ENCODE measurements at places on chromosomes 7 and 10.
A peak's percentile ranks its signal among the peaks of the same experiment; 100 is the strongest.

GRCh38 chr7:112009081-112009480, 197.1 kb downstream of the DOCK4 start:
- no peak for DNase-seq

DNA sequence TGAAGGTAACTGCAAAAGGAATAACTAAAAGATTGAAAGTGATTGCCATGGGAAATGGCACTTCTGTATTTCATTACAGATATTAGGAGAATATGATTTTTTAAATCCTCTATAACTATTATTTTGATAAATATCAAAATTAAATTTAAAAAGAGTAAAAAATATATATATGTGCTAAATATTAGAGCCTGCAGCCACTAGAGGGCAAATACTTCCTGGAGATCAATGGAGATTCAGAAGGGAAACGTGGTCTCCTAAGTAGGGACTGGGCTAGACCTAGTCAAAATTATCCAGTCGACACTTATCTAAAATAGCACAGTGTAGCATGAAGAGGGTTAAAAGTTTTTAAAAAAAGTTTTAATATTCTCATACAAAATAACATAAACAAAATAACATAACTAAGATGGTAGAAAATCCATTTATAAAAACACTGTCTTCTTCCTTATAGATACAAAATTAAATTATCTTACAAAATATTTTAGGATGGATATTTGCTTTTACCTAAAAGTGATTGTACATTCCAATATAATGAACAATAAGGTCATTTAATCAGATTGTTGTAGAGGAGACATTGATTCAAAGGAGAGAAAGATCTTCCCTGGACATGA, 434.3 kb downstream of the MDFIC start:
- DNase-seq: peak; percentile 9

DNA sequence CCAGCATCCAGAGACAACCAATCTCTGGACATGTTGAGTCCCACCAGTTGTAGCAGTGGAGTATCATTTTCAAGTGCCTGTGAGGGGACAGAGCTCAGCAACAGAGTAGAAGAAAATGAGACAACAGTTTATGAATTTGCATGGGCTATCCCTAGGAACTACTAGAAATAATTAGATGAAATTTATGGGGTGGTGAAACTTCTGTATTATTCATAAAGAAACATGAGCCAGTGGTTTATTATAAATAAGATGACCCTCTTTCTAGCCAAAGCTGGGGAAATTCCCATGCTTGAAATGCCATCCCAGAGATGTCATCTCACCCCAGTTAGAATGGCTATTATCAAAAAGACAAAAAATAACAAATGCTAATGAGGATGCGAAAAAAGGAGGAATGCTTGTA, 55.1 kb upstream of the ITGB8 start:
- DNase-seq: no peak

GRCh38 chr10:126872768-126873167, 32.5 kb upstream of the DOCK1 start:
- DNase-seq: no peak

- DNase-seq: no peak
These were observed 265.4 kb upstream of the DGKB start for GRCh38 chr7:15167912-15168311.

DNA sequence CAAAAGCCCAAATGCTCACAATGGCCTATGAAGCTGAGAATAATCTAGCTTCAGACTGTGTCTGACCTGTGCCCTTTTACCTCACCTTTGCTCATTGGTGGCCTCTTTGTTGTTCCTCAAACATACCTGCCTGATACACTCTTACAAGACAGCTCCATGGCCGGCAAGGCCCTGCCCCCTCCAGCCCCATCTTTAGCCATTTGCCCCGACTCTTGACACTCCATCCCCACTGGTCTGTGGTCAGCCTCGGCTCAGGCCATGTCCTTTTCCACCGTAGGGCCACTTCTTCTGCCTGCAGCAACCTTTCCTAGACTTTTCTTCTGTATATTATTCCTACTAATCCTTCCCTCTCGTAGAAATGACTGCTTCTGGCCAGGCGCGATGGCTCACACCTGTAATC, 265.2 kb downstream of the RPS24 start:
- no peak for DNase-seq

DNA sequence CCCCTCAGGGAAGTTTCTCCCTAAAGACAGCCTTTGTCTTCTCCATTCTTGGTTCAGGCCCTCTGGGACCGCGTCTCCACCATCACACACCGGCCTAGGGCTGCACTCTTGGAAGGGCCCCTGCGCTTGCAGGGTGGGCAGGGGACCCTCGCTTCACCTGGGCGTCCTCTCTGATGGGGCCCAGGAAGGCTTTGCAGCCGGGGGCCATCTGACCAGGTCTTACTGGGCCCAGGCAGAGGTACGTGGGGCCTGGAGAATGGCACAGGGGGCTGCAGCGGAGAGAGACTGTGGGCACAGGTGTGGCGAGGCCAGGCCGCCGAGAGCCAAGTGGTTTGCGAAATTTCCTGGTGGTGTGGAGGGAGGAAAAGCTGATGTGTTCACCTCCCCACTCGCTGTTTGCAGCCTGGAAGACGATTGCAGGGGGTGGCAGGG, 44.4 kb downstream of the ALOX5 start:
- no peak for DNase-seq

GRCh38 chr10:96230527-96230926, 40.8 kb downstream of the BLNK start:
- DNase-seq: peak; percentile 27

- DNase-seq: no peak
These were observed 5.3 kb upstream of the MYOZ1 start for GRCh38 chr10:73646598-73647041.

DNA sequence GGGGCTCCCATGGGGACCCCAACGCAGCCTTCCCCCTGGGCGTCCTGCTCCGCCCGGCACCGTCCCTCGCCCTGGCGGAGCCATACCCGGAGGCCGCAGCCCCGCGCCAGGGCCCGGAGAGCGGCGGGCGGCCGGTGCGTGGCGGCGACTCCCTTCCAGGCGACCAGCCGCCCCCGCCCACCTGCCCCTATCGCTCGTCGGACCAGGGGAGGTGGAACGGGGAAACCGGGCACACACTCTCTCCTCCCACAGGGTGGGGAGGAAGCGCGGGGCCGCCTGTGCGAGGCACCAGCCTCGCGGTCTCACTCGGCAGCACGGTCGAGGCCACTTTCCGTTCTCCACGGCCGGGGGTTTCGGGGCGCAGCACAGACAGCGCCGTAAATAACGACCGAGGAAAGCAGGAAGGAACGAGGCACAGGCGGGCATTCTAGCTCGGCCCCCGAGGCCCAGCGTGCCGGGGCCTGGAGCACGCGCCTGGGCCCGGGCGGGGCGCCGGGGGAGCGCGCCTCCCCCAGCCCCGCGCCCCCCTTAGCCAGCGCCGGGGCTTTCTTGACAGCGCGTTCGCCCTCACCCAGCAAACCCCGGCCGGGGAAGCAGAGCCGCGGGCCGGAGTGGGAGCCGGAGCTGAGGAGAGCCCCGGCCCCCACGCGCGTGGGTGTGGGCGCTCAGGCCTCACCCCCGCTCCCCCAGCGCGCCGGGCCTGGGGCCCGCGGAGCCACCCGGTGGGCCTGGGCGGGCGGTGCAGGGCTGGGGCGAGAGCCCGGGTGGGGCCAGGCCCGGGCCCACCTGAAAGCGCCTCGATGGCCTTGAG, 936 bp downstream of the IGF2BP3 start:
- DNase-seq: peak; percentile 68

GRCh38 chr7:40777730-40778312, 643.0 kb downstream of the SUGCT start:
- DNase-seq: no peak

- no peak for DNase-seq
These were observed 41.8 kb upstream of the TRIM8 start for GRCh38 chr10:102602272-102603045.

DNA sequence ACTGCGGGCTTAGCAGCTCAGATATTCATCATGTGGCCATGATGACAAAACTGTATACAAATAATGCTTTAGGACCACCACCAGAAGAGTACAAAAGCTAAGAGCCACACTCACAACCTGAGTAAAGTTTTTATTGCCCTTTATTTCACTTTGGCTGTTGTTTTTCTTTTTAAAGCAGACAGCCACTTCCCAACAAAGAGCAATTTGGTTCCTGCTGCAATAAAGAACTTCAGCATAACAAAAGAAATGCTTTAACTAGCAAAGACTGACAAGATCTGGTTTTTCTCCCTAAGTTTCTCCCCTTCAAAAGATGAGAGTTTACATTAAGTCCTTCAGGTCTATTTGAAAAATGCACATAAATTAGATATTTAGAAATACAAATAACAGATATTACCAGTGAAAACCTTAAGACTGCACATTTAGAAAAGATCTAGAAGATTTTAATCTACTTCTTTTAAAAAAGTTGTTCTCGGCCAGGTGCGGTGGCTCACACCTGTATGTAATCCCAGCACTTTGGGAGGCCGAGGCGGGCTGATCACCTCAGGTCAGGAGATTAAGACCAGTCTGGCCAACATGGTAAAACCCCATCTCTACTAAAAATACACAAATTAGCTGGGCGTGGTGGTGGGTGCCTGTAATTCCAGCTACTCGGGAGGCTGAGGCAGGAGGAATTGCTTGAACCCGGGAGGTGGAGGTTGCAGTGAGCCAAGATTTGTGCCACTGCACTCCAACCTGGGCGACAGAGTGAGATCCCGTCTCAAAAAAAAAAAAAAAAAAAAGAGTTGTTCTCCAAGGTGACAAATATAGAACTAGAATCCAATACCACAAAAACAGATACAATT, 59.4 kb downstream of the WAPL start:
- no peak for DNase-seq

GRCh38 chr10:124565565-124566221, 104.1 kb downstream of the LHPP start:
- DNase-seq: peak; percentile 60

DNA sequence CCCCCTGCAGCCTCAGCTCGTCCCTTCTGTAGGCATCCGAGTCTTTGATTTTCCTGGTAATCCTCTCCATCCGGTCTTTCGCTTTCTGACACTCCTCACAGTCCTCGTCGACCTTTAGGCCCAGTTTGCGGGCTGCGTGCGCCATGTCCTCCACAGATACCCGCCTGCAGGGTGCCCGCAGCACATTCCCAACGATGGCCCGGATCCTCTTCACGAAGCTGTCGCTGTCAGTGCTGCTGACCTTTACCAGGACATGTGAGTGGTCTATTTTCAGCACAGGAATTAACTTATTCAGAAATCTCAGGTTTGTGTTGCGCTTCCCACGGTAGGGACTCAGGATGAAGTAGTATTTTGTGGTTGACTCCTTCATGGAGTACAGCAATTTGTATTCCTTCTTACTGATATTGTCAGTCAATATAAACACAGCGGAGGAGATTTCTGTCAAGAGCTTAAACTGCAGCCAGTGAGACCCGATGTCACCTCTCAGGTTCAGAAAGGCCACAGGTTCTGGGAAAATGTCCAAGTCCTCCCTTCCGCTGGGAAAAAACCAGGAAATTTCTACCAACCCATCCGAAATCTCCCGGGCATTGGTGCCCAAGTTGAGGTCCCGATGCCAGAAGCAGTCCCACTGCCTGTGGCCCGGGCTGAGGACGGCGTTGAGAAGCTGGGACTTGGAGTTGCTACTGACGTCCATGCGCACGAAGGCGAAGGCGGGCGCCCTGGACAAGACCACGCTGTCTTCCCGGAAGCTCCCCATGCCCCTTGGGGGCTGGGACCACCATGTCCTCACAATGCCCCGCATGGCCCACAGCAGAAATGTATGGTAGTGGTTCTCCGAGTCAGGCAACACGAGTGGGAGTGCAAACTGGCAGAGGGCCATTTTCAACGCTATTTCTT, 8.9 kb upstream of the MRPS24 start:
- no peak for DNase-seq

GRCh38 chr10:62323751-62324150, 50.4 kb upstream of the ZNF365 start:
- no peak for DNase-seq

DNA sequence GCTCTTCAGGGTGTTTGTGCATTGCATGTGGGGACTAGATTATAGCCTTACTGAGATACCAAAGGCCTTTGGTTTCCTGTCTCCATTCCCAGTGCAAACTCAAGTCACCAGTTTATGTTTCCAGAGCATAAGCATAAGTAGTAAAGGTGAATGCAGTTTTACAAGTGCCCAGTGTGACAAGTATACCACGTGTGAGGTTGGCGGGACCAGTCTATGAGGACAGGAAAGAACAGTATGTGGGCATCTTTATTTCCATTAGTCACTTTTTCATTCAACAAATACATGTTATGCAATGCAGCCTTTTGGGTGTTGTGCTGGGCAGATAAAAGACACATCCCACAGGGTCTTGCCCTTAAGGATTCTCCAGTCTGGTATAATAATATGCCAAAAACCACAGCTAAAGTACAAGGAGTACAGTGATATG, 146.5 kb downstream of the ARID5B start:
- no peak for DNase-seq

GRCh38 chr7:1931256-1931950, 261.3 kb downstream of the ELFN1 start:
- DNase-seq: no peak

- no peak for DNase-seq
These were observed 287.0 kb downstream of the MDFIC start for GRCh38 chr7:115208710-115209560.

GRCh38 chr7:50353894-50354595, 49.5 kb downstream of the IKZF1 start:
- DNase-seq: no peak

DNA sequence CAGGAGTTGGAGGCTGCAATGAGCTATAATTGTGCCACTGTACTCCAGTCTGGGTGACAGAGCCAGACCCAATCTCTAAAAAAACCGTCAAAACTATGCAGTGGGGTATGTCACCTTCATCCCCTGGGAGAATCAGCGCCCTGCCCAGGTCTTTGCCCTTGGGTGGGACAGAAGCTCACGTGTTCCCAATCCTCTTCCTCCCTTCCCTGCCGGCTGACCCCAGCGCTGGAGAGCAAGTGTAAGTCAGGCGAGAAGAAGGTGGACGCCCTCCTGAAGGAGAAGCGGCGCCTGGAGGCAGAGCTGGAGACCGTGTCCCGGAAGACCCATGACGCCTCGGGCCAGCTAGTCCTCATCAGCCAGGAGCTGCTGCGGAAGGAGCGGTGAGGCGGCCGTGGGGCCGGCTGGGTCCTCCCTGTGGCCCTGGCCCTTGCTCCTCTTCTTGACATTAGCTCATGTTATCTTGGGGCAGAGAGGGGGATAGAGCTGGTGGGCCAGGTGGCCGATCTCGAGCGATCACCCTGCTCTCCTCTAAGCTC, 64.8 kb upstream of the GTF2IRD1 start:
- no peak for DNase-seq

DNA sequence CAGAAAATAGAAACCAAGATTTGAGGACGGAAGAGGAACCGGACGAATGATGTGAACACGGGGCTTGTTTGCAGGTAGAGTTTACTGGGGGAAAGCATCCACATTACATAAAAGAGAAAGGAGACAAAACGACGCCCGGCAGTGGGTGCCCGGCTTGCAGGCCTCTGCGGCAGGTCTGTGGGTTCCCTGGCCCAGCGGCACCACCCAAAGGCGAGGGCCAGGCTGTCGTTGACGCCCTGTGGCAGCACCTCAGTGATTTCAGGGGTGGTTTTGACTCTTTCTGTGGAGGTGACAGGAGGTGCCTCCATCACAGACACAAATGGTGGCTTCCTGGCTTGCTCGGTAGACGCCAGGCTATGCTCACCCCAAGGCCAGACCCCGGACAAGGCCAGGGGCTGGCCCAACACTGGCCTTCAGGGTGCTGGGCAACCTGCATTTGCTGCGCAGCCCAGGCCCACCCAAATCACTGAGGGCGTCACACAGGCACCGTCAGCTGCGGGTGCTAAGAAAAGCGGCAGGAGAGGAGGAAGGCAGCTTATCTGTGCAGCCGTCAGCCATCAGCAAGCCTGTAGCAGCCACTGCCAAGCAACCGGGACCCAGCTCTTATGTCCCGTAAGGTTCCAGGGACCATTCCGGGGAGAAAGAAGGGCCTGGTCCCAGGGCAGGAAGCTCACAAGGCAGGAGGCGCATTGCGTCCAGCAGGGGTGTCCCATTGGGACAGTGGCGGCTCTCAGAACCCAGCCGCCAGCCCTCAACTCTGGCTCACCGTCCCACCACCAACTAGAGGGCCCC, 230.3 kb downstream of the PTPRN2 start:
- no peak for DNase-seq
